ENCODE measurements at places on chromosomes 6 and 20.

DNA sequence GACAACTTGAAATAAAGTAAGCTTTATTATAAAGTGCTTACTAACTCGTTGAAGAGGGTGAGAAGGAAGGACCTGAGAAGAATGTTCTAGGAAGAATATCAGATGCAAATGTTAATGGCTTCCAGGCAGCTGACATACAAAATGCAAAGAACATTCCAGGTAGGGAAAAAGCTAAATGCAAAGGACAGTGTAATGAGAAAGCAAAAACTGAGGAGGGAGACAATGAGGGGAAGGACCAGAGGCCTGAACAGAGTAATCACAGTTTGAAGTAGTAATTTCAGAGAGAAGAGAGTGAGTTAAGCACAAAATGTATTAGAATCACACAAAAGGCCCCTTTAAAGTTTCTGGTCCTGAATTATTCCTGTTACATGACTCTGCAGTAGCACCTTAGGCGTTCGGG lies 81.3 kb downstream of the HMGCLL1 start:
- no peak for DNase-seq

- DNase-seq: no peak
Observed at GRCh38 chr20:23144856-23145255, 58.7 kb upstream of the CD93 start.

- no peak for DNase-seq
Observed at GRCh38 chr6:31639449-31639861, 13.0 kb downstream of the BAG6 start.

DNA sequence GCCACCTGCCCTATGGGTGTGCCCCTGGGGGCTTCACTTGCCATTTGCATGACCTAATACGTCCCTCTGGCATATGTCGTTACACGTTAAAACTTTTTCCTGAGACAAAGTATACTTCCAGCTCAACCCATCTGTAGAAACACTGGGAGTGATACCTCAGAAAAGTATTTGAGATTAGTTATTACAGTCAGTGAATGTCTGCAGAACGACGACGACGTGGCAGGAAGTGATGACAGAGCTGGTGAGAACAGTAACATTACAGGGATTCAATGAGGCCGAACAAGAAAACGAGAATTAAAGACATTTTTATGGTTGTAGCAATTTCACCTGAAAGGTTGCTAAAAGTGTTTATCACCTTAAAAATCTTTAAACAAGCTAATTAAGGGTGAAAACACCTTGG lies 40.2 kb downstream of the SASH1 start:
- no peak for DNase-seq

DNA sequence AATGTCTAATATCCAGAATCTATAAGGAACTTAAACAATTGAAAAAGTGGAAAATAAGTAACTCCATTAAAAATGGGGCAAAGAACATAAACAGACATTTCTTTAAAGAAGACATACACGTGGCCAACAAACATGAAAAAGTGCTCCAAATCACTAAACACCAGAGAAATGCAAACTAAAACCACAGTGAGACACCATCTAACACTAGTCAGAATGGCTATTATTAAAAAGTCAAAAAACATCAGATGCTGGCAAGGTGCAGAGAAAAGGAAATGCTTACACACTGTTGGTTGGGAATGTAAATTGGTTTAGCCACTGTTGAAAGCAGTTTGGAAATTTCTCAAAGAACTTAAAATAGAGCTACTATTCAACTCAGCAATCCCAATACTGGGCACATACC lies 169.2 kb upstream of the MANEA start:
- DNase-seq: no peak

DNA sequence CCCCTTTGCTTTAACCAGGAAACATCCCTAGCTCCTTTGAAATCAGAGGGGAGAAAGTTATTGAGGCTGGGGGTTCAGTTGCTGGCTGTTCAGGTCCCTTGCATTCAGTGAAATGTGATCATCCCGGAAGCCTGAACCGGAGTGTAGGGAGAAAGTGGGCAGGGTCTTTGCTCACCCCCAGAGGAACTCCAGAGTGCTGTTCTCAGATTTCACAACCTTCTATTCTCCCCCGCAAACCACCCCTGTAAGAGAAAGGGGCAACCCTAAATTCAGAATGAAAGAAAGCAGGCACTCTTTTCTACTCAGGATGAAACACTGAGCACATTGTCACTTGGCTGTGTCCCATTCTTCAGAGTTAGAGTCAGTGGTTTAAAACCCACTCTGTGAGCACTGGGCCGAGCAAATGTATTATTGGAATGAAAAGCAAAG lies 139.8 kb downstream of the KHDC1L start:
- no peak for DNase-seq

Data from activated CD8-positive, alpha-beta memory T cell treated with anti-CD3 and anti-CD28 coated beads for 1 hour (primary cell).